ENCODE measurements at places on chromosomes 5 and 9. TPM values are rescaled to one million over a fixed set of nuclear protein-coding genes. Genes with fewer than 3 reads are reported as not detected.
A peak's percentile ranks its signal among the peaks of the same experiment; 100 is the strongest.

Gene PLPPR1
- total RNA-seq, result not detected

DNA sequence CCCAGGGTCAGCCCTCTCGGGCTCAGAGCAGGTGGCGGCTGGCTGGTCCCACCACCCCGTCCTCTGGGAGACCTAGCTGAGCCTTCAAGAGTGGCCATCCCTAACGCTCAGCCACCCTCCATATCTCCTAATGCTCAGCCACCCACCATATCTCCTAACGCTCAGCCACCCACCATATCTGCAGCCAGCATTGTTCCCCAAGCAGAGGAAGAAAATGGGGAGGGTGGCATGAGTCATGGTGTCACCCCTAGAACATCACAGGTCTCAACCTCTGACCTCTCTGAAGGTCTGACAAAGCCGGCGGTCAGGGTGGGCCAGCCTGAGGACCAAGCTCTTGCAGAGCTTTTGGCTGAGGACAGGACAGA, 14.7 kb downstream of the LHX3 start:
- DNase-seq, result no peak

Gene PCDHB9
- total RNA-seq, result 0.59 TPM

DNA sequence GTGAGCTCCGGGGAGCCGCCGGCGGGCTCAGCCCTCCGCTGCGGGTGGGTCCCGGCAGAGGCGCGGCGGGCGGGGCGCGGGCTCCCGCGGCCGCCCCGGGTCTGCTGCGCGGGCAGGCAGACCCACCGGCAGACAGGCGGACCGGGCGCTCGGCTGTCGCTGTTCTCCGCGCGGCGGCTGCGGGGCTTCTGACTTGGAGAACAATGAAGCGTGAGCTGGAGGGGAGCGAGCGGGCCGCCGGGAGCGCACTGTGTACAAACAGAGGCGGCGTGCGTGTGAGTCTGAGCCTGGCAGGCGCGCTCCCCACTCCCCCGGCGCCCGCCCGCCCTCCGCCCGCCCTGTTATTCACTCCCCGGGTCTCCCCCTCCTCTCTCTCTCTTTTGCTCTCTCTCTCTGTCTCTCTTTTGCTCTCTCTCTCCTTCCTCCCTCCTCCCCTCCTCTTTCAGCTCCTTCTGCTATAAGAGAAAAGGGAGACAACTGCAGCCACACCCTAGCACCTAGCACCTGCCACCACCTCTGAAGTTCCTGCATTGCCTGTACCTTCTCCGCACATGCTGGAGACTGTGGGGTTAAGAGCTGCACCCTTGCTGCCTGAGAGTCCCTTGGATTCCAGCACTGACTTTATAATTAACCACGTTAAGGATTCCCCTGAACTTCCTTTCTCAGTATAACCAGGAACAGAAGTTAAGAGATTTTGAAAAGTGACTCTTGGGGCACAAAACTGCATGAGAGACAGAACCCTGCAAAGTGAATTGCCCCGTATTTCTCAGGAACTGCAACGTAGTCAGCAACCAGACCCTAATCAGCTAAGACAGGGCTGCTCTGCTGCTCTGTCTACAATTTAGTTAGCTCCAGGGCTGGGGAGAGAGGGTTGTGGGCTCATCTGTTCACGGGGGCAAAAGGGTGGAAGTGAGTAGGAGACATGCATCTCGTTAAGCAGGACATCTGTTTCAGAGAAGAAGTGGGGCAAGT, at the start of gene EDIL3:
EDIL3 (minus strand) TSS at position 277 of the 972 bp plus-strand sequence. CDS start 506 bp downstream, outside the sequence.
- peak; percentile 58 for DNase-seq

GRCh38 chr5:137395011-137395755, 103.9 kb downstream of the SPOCK1 start:
- no peak for DNase-seq

DNA sequence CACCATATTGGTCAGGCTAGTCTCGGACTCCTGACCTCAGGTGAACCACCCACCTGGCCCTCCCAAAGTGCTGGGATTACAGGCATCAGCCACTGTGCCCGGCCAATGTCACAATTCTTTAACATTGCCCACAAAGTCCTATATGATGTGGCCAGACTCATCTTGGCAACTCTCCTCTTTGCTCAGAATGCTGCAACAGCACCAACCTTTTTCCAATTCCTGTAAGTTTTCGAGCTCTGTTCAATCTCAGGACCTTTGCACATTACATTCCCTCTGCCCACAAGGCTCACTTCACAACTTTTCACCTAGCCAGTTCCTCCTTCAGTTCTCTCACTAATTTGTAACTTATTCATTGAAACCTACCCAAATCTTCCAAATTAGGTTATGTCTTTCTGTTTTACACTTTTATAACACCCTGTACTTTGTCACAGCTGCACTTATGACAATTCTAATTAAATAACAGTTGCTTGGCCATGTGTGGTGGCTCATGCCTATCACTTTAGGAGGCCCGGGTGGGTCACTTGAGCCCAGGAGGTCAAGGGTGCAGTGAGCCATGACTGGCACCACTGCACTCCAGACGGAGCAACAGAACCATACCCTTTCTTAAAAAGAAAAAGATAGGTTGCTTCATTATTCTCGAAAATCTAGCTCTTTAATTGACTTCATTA, 30.9 kb upstream of the GLDC start:
- no peak for DNase-seq

GRCh38 chr9:36064448-36065037, 27.8 kb downstream of the RECK start:
- DNase-seq, result no peak
